IPS DF 19.7 (cell line): ENCODE measurements at places on chromosomes 2 and 18.

DNA sequence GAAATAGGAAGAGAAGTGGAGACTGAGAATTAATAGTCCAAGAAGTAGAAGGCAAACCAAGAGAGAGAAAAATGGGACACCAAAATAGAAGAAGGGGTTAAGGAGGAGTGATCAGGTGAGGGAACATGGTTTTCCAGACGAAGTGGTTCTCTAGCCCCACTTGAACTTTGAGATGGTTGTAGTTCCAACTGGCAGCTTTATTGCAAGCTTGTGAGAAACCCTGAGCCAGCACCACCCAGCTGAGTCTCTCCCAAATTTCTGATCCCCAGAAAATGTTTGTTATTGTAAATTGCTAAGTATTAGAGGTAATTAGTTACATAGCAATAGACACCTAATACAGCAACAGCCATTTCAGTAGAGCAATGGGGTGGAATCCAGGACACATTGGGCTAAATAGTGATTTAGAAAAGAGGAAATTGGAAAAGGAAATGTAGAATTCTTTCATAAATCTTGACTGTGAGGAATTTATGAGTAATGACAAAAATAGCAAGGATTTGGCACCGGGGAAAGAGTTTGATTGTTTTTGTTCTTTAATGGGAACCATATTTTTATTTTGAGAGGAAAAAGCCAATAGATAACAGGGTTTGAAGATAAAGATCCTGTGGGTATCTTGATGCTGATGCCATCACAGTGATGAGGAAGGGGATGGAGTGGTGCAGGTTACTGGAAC is 62.1 kb upstream of the XDH start:
- no peak for DNase-seq

GRCh38 chr2:128272601-128273468 is 45.8 kb downstream of the HS6ST1 start:
- DNase-seq = no peak

DNA sequence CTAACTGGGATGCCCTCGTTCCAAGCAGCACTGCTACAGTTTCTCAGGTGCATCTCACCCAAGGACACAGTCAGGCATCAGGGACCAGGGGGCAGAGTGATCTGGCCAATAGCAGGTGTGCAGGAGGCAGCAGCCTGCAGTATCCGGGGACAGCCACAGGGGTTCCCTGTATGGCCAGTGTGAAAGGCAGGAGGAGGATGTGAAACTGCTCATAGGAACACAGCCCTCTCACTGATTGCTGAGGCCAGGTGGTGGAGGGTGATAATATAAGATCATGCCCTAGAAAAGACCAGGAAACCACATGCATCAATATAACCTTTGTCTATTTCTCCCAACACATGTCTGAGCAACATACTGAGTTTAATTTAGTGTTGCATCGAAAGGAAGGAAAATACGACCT is 112.7 kb upstream of the TACR1 start:
- peak; percentile 42 for DNase-seq

- no peak for DNase-seq
Measured at GRCh38 chr2:23673830-23674679, 252.9 kb downstream of the ATAD2B start.

DNA sequence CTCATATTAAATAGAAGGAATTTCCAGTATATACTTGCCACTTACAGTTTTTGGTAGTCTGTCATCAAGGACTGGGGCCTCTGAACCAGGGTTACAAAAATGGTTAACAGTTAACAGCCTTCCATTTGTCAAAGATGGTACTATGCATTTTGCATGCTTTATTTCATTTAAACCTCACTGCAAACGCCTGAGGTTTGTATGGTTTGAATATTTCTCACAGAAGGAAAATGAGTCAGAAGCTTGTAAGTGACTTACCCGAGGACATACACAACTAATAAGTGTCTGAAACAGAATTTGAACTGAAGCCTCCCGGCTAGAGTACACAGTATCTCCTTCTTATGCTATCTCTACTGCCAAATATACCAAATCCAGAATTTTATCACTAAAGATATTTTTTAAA is 1593.5 kb upstream of the ACVR2A start:
- no peak for DNase-seq

GRCh38 chr2:10382354-10383061 is 65.6 kb downstream of the ODC1 start:
- DNase-seq = no peak

- DNase-seq = no peak
Measured at GRCh38 chr2:36973320-36973719, 7.0 kb upstream of the STRN start.

GRCh38 chr2:154381931-154382794 is 316.3 kb upstream of the KCNJ3 start:
- DNase-seq = no peak

DNA sequence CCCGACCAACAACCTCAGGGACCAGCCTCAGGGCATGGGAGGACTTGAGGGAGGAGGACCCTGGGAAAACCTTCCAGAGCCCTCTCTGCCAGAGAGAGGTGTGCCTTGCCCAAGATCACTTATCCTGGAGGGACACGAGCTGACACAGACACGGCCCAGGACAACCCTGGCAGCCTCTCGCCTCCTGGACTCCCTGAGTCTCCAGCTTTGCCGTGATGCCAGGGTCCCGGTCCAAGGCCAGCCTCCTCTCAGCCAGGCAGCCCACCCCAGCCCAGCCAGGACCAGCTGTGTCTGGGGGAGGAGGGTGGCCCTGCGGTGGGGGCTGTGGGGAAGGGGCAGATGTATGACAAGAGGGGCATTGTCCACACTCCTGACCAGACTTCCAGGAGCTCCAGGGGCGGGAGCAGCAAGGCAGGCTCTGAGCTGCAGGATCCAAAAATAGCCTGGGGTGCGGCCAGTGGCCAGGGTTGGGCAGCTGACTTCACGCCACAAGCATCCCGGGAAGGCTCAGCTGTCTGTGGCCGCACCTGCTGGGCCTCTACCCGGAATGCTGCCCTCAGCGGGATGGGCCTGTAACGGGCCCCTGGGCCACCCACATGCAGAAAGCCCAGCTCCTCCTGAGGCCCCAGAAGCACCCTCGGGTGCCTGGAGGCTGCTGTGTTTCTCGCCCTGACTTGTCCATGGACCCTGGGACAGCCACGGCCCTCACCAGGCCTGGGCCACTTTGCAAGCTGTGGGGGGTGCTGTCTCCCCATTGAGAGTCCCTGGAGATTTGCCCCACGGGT is 65.5 kb upstream of the GPC1 start:
- DNase-seq = no peak

DNA sequence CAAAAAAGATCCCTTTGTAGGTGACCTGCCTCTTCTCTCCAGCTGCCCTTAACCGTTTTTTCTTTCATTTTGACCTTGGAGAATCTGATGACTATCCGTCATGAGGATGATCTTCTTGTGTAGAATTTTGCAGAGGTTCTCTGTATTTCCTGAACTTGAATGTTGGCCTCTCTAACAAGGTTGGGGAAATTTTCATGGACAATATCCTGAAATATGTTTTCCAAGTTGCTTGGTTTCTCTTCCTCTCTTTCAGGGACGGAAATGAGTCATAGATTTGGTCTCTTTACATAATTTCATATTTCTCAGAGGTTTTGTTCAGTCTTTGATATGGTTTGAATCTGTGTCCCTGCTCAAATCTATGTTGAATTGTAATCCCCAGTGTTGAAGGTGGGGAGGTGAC is 34.0 kb downstream of the ZC3H8 start:
- no peak for DNase-seq

GRCh38 chr2:102368461-102369109 is 13.0 kb downstream of the IL18R1 start:
- DNase-seq = no peak

DNA sequence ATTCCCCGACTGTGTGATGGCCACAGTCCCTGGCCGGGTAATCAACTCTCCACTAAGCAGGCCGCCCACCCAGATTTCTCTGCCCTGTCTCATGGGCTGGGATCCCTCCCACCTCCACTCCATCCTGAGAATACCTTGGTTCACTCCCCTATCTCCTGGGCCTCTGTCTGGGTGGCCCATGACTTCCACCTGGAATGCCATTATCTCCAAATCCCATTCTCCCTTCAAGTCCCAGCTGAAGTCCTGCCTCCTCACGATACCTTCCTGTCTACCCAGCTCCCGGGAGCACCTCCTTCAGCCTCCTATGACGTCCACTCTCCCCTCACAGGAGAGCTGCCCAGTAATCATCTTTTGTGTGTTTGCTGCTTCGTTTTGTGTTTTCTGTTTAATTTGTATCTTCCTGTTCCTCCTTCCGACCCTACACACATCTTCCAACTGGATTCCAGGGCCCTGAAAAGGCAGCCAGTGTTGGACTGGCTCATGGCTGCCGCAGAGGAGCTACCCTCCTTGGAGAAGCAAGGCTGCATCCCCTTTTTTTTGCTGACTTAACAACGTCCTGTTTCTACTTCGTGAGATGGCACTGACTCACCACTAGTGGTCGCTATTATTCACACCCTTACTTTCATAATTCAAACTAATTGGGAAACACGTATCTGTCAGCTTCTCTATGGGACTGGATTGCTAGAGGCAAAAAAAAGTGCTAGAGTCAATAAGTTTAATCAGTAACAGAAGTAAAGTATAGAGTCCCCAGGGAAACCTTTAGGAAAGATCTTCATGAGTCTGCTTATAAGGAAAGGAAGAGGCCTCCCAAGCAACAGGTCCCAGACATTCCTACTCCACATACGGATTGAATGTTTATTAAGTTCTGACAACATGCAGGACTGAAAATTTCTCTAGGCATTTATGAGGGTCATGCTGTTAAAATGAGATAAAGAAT is 171.9 kb upstream of the GATA6 start:
- DNase-seq = no peak

DNA sequence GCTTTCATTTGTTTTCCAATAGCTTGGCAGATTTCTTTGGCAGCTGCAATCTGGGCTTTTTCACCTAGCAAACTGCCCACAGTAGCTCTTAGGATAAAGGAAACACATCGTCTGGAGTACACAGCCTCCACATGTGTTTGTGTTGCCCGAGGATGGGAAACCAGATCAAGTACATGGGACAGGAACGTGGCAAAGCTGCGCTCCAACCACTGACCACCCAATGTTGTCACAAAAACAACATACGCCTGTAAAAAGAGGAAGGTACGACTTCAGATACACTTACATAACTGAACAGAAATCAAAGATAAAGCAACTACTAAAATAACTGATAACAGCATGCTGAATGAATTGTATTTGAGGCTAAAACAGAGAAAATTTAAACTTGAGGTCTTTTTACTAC is 15.5 kb downstream of the HEATR5B start:
- no peak for DNase-seq

DNA sequence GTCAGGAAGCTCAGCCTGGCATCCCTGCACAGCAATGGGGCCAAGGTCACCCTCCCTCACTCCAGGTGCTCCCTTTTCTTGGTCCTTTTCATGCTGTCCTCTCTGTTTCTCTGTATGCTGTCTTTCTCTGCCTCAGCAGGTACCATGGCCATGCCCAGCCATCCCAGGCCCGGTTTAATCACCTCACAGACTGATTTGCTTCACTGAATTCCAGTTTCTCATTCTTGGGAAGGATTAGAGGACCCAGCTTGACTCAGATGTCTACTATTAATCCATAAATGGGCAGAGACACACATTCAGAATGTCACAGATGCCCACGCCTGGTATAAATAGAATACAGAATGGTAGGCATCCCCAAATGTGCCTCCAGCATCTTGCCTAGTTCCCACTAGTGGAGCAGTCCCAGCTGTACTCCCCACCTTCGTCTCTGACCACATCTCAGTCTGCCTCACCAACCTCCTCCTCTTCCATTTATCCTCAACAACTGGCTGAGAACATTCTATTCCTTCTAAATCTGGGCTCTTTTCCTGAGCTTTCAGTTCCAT is 14.2 kb upstream of the L3MBTL4 start:
- no peak for DNase-seq

GRCh38 chr2:165016772-165017411 is 61.6 kb upstream of the SLC38A11 start:
- no peak for DNase-seq

DNA sequence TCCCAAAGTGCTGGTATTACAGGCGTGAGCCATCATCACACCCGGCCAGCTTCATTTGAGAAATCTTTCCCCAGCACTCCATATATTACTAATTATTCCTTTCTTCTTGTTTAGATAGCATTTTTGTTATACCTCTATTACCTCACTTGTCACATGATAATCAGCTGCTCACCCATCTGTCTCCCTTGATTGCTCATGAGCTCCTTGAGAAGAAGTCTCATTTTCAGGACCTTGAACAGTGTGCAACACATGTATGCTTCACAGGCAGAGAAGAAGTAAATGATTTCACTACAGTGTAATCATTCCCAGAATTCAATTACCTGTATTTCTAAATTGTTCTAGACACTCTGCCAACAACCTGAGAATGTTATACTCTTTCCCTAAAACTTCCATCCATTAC is 6.2 kb downstream of the PAIP2B start:
- DNase-seq = no peak

- no peak for DNase-seq
Measured at GRCh38 chr2:221137385-221137784, 434.7 kb downstream of the EPHA4 start.

GRCh38 chr2:29747786-29748470 is 173.5 kb downstream of the ALK start:
- DNase-seq = no peak

GRCh38 chr2:241036964-241037421 is 38.6 kb downstream of the SNED1 start:
- DNase-seq = no peak

GRCh38 chr2:223270548-223270947 is 218.6 kb downstream of the KCNE4 start:
- no peak for DNase-seq

DNA sequence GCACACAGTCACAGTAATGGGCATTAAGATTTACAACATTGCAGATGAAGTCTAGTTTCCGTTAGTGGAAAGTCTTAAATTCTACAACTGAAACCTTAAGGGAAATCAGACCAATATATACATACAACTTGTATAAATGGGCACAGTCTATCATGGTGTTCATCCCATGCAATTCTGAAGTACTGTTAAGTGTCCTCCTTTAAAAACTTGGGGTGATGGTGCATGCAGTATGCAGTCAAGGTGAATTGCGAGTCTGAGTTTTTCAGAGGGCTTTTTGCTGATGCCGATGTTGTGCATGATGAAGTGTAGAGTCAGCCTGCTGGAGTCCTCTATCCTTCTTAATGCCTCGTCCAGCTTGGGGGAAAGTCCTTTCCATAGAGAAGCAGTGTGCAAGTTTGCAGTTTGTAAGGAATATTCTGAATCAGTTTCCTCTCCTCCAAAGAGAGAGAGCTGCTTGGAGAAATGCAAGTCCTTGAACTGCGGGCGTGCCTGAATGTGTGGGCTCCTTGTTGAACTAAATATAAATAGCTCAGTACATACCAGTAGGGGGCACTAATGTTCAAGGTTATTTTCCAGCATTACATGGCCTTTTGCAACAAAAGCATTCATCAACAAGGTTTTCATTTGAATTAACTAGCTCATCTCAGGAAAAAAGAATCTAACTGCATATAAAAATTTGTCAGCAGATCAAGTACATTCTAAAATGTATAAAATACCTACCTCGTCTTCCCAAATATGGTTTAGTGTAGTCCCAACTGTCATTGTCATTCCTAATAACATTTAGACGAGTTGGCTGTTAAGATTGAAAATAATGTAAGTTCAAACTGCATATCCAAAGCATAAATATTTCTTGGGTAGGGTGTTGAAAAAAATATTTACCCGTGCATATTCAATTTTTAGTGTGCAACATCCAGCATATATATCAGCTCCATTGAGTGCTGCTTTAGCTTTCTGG is 21.3 kb downstream of the HNRNPLL start:
- DNase-seq = peak; percentile 30
